Pancreas (tissue), 10 donors: ENCODE measurements at places on chromosomes 12 and 14.

DNA sequence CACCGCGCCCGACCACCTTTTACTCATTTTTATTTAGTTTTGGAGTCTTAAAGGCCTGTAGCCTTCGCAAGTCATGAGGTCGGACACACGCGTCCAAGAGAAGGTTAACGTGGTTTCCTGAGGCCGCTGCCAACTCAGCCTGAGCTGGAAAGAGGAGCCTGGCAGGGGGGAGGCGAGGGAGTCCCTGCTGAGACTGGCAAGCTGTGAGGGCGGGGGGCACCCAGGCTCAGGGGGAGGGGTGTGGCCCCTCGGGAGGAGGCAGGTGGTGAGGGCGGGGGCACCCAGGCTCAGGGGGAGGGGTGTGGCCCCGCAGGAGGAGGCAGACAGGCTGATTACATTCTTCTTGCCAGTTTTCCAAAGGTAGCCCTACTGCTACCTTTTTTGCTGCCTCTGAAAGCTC lies 143.2 kb downstream of the PIWIL1 start:
- H3K4me1 ChIP-seq, result no peaks in the 10 kb centered on the region
- no peaks in the 10 kb centered on the region for H3K36me3 ChIP-seq
- no peaks in the 10 kb centered on the region for H3K27me3 ChIP-seq

GRCh38 chr12:107385509-107385908 lies 292.2 kb upstream of the CRY1 start:
- H3K4me1 ChIP-seq, result no peaks in the 10 kb centered on the region
- DNase-seq, result no peak
- no peak overlapping the region for H3K4me3 ChIP-seq
- no peaks in the 10 kb centered on the region for H3K36me3 ChIP-seq
- H3K27ac ChIP-seq, result no peak overlapping the region

GRCh38 chr12:54439096-54439495 lies 20.0 kb upstream of the ITGA5 start:
- no peak for DNase-seq
- H3K27ac ChIP-seq, result no peak overlapping the region
- H3K4me1 ChIP-seq, result peaks cover 5% of the 10 kb centered on the region
- H3K36me3 ChIP-seq, result no peaks in the 10 kb centered on the region
- no peaks in the 10 kb centered on the region for H3K27me3 ChIP-seq

DNA sequence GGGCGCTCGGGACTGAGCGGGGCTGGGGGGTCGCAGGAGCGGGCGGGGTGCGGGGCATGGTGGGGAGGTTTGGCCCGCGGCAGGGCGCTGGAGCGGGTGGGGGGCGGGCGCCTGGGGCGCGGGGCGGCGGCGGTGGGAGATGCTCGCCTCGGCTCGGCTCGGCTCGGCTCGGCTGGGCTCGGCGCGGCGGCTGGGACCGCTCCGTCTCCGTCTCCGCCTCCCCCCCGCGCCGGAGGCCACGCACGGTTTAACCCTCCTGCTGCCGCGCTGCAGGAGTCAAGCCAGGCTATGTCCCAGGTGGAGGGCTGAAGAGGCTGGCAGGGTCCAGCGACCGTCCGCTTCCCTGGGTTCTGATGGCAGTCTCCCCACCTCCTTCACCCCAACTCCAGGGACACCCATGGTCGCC lies at the start of gene PIANP:
Gene PIANP (minus strand): TSS at position 170 of the 406 bp plus-strand sequence. CDS start 2,754 bp downstream, outside the sequence.
- no peaks in the 10 kb centered on the region for H3K27me3 ChIP-seq
- peak; percentile 38 for DNase-seq
- H3K4me1 ChIP-seq, result no peaks in the 10 kb centered on the region

DNA sequence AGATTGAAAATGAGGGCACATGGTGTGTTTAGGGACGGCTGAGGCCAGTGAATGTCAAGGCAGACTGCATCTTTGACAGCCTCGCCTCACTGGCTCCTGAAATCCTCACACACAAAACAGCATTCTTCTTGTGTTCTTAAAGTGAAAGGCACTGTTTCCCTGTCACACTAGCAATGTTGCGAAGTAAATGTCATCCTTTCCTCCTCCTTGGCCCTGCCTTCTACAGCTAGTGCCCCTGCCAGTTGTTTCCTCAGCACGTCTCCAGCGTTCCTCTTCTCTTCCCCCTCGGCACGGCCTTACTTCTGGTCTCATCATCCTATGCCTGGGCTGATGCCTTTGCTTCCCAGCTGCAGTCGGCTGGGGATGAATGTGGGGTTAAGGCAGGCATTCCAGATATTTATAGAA lies 129.4 kb upstream of the DNM1L start:
- no peaks in the 10 kb centered on the region for H3K27me3 ChIP-seq
- no peak overlapping the region for H3K27ac ChIP-seq
- no peak for DNase-seq
- no peaks in the 10 kb centered on the region for H3K36me3 ChIP-seq
- peaks cover 8% of the 10 kb centered on the region for H3K4me1 ChIP-seq
- H3K4me3 ChIP-seq, result no peak overlapping the region

DNA sequence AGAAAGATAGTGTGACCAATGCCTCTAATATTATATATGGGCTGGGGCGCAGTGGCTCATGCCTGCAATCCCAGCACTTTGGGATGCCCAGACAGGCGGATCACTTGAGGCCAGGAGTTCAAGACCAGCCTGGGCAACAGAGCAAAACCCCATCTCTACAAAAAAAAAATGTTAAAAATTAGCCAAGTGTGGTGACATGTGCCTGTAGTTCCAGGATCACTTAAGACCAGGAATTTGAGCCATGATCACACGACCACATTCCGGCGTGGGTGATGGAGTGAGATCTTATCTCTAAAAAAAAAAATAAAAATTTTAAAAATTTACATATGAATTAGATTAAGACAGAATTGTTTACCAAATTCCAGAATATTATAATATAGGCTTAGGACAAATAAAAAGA lies 12.0 kb downstream of the TM7SF3 start:
- no peak for DNase-seq
- no peaks in the 10 kb centered on the region for H3K27me3 ChIP-seq
- no peak overlapping the region for H3K4me3 ChIP-seq
- H3K27ac ChIP-seq, result no peak overlapping the region

DNA sequence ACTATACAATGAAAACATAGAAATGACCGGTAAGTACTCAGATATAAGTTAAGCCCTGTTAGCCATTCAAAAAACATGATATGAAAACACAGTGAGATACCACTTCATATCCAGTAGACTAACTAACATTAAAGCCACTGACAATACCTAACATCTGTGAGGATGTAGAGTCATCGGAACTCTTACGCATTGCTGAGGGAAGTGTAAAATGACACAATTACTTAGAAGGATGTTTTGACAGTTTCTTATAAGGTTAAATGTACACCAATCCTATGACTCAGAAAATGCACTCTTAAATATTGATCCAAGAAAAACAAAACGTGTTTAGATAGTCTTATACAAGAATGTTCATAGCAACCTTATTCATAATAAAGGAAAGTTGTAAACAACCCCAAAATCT lies 782.9 kb downstream of the BCL11B start:
- H3K4me3 ChIP-seq, result no peak overlapping the region
- H3K36me3 ChIP-seq, result no peaks in the 10 kb centered on the region
- DNase-seq, result no peak
- H3K27me3 ChIP-seq, result no peaks in the 10 kb centered on the region
- H3K4me1 ChIP-seq, result no peaks in the 10 kb centered on the region

DNA sequence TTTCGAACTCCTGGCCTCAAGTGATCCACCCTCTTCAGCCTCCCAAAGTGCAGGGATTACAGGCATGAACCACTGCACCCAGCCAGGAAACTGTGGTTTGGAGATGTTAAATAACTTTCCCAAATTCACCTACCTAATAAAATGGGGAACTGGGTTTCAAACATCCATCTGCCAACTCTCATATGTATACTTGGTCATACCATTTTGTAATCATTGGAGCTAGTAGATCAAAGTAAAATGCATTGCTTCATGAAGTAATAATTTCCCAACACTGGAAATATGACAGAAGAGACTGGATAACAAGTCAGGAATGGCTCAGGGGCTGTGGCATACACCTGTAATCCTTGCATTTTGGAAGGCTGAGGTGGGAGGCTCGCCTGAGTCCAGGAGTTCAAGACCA lies 5.3 kb upstream of the HECTD1 start:
- H3K4me1 ChIP-seq, result peaks cover 9% of the 10 kb centered on the region
- H3K27ac ChIP-seq, result no peak overlapping the region
- no peak overlapping the region for H3K4me3 ChIP-seq
- H3K27me3 ChIP-seq, result no peaks in the 10 kb centered on the region

DNA sequence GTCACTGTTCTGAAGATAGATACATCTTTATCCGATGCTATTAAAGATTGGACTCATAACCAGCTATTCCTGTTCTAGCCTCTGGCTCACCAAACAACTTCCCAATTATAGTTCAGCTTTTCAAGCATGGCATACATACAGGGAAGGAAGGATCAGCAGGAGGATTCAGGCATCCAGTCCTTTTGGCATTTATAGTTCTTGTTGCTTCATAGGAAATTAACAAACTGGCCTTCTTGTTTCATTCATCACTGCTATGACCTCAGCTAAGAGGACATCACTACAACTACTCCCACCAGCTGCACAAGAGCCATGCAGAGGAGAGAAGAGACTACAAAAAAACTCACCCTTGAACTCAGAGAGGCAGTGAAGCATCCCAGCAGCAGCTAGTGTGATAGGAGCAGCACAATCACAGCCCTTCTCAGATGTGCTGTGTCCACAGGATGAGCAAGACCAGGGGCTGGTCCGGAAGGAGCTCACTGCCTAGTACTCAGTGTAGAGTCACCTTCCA lies 100.5 kb downstream of the SPTSSA start:
- no peak overlapping the region for H3K4me3 ChIP-seq
- no peaks in the 10 kb centered on the region for H3K36me3 ChIP-seq
- no peak overlapping the region for H3K27ac ChIP-seq
- H3K4me1 ChIP-seq, result no peaks in the 10 kb centered on the region
- no peak for DNase-seq

DNA sequence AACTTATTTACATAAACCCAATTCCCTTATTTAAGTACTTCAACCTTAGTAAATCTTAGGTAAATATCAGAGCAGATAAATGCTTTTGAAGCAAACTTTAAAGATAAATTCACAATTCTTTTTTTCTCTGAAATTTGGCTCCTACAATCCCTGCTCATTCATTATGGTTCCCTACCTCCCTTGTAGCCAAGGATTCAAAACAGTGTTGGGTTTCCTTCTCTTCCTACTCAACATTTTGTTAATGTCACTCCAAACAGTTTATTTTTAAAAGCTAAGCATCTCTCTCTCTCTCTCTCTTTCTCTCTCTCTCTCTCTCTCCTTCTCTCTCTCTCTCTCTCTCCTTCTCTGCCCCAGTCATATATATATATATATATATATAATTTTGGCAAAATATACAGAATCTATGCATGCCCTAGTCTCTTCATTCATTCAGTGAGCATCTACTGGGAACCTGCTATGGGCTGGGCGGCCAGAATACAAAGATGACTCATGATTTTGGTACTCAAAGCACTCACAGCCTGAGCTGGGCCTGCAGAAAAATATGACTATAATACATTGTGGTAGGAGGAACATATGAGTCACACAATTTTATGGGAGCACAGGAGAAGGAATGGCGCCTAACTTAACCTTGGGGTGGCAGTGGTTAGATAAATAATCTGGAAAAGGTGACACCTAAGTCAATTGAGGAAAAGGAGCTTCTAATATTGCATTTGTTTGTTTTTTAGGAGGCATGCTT lies 123.7 kb upstream of the DHRS4 start:
- H3K27ac ChIP-seq, result no peak overlapping the region
- H3K36me3 ChIP-seq, result no peaks in the 10 kb centered on the region
- H3K27me3 ChIP-seq, result no peaks in the 10 kb centered on the region
- no peak overlapping the region for H3K4me3 ChIP-seq
- no peaks in the 10 kb centered on the region for H3K4me1 ChIP-seq
- no peak for DNase-seq

GRCh38 chr14:99880651-99881420 lies 87.6 kb downstream of the EML1 start:
- no peak overlapping the region for H3K27ac ChIP-seq
- DNase-seq, result no peak
- H3K4me1 ChIP-seq, result peaks cover 4% of the 10 kb centered on the region
- H3K4me3 ChIP-seq, result no peak overlapping the region
- no peaks in the 10 kb centered on the region for H3K36me3 ChIP-seq
- H3K27me3 ChIP-seq, result no peaks in the 10 kb centered on the region

- DNase-seq, result no peak
- H3K27ac ChIP-seq, result no peak overlapping the region
- H3K4me3 ChIP-seq, result no peak overlapping the region
- peaks cover 27% of the 10 kb centered on the region for H3K4me1 ChIP-seq
- H3K36me3 ChIP-seq, result no peaks in the 10 kb centered on the region
- H3K27me3 ChIP-seq, result no peaks in the 10 kb centered on the region
Observed at GRCh38 chr14:52735921-52736489, 6.0 kb downstream of the STYX start.

GRCh38 chr14:50001151-50001998 lies 108.5 kb downstream of the ARF6 start:
- H3K27me3 ChIP-seq, result no peaks in the 10 kb centered on the region
- DNase-seq, result peak; percentile 47
- peaks cover 15% of the 10 kb centered on the region for H3K4me1 ChIP-seq

GRCh38 chr14:51552275-51552674 lies 99.4 kb upstream of the FRMD6 start:
- H3K36me3 ChIP-seq, result no peaks in the 10 kb centered on the region
- no peak for DNase-seq
- H3K4me3 ChIP-seq, result no peak overlapping the region
- no peaks in the 10 kb centered on the region for H3K4me1 ChIP-seq
- no peaks in the 10 kb centered on the region for H3K27me3 ChIP-seq

GRCh38 chr12:5442251-5443006 lies 10.5 kb downstream of the NTF3 start:
- no peak overlapping the region for H3K4me3 ChIP-seq
- no peak overlapping the region for H3K27ac ChIP-seq
- no peaks in the 10 kb centered on the region for H3K4me1 ChIP-seq
- no peaks in the 10 kb centered on the region for H3K36me3 ChIP-seq
- no peaks in the 10 kb centered on the region for H3K27me3 ChIP-seq

GRCh38 chr12:13311551-13311950 lies 115.0 kb downstream of the EMP1 start:
- DNase-seq, result no peak
- H3K27ac ChIP-seq, result no peak overlapping the region
- no peaks in the 10 kb centered on the region for H3K4me1 ChIP-seq
- H3K36me3 ChIP-seq, result no peaks in the 10 kb centered on the region
- H3K4me3 ChIP-seq, result no peak overlapping the region
- H3K27me3 ChIP-seq, result no peaks in the 10 kb centered on the region

- H3K4me1 ChIP-seq, result no peaks in the 10 kb centered on the region
- no peaks in the 10 kb centered on the region for H3K36me3 ChIP-seq
- DNase-seq, result no peak
Observed at GRCh38 chr12:79114896-79115295, 250.3 kb downstream of the SYT1 start.

DNA sequence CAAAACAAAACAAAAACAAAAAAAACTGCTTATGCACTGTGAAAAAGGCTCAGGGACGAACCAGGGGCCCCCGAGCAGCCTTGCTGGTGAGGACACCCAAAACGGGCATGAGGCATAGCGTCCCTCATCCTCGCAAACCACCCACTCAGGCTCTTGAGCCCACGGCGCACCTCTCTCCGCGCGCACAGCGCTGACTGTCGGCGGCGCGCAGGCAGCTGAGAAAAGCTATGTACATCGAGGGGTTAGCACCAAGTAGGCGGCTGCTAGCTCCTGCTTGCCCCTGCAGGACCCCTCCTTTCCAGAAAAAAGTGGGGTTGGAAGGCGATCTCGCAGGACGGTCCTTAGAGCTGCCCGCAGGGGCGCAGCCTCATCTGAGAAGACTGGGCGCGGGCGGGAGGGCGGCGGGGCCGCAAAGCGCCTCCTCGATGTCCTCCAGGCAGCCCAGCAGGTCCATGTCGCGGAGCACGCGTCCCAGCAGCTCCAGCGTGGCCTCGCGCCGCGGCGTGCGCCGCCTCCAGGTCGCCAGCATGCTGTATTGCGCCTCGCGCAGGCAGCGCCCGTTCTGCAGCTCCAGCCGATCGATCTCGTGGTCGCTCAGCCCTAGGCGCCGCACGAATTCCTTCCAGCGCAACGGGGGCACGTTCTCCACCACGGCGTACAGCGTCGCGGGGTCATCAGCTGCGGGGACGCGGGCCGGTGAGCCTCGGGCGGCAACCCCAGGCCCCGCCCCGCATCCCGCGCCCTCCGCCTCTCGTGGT lies 12.8 kb downstream of the TNFRSF1A start:
- H3K36me3 ChIP-seq, result peaks cover 56% of the 10 kb centered on the region
- DNase-seq, result no peak
- H3K27ac ChIP-seq, result no peak overlapping the region
